ENCODE measurements at places on chromosomes 2 and 18. TPM values are rescaled to one million over a fixed set of nuclear protein-coding genes. Genes with fewer than 3 reads are reported as not detected.

- H3K27ac ChIP-seq = no peak overlapping the region
- H3K4me1 ChIP-seq = no peaks in the 10 kb centered on the region
- H3K4me3 ChIP-seq = no peak overlapping the region
- H3K27me3 ChIP-seq = no peaks in the 10 kb centered on the region
Measured at GRCh38 chr2:126635281-126635680, 20.7 kb upstream of the GYPC start.

GRCh38 chr18:43855376-43855775 lies 578.1 kb upstream of the SYT4 start:
- H3K27me3 ChIP-seq = no peaks in the 10 kb centered on the region
- H3K4me1 ChIP-seq = no peaks in the 10 kb centered on the region
- no peaks in the 10 kb centered on the region for H3K36me3 ChIP-seq
- H3K27ac ChIP-seq = no peak overlapping the region
- no peak for DNase-seq

DNA sequence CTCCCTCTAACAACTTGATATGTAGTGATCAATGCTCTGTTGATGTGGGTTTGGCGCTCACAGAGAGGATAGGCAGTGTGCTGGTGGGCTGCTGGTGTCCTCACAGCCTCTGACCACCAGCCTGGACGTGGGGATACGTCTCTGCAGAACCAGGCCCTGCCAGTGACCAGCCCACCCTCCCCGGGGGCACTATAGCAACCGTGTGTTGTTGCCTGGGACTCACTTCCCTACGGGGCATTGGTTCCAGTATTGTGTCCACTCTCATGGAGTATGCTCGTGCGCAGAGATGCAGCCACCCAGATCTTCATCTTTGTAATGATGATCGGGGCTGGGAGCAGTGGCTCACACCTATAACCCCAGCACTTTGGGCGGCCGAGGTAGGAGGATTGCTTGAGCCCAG lies 180.1 kb downstream of the LDLRAD4 start:
- no peaks in the 10 kb centered on the region for H3K27me3 ChIP-seq
- no peak overlapping the region for H3K4me3 ChIP-seq
- no peaks in the 10 kb centered on the region for H3K4me1 ChIP-seq
- no peak for DNase-seq
- no peaks in the 10 kb centered on the region for H3K36me3 ChIP-seq

DNA sequence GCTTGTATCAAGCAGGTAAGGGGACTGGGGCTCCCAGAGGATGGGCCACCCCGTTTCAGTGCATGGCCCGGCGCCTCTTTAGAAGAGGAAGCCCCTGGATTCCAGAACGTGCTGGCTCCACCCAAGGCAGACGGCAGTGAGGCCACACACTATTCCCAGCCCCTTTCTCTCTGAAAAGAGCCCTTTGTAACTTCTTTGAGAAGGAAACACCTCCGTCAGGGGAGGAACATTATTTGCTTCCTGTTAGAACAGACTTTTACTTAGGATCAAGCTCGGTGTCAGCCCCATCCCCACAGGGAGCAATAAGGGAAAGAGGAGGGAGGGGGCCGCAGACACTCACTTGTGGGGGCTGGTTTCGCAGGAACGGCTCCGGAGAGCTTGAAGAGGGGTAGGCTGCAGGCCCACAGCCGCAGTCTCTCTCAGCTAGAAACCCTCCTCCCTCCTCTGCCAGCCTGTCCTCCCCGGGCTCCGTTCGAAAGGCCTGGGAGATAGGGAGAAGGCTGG lies 49.6 kb upstream of the RMDN2 start:
- H3K27ac ChIP-seq = no peak overlapping the region
- H3K36me3 ChIP-seq = no peaks in the 10 kb centered on the region
- H3K27me3 ChIP-seq = no peaks in the 10 kb centered on the region
- H3K4me1 ChIP-seq = no peaks in the 10 kb centered on the region

DNA sequence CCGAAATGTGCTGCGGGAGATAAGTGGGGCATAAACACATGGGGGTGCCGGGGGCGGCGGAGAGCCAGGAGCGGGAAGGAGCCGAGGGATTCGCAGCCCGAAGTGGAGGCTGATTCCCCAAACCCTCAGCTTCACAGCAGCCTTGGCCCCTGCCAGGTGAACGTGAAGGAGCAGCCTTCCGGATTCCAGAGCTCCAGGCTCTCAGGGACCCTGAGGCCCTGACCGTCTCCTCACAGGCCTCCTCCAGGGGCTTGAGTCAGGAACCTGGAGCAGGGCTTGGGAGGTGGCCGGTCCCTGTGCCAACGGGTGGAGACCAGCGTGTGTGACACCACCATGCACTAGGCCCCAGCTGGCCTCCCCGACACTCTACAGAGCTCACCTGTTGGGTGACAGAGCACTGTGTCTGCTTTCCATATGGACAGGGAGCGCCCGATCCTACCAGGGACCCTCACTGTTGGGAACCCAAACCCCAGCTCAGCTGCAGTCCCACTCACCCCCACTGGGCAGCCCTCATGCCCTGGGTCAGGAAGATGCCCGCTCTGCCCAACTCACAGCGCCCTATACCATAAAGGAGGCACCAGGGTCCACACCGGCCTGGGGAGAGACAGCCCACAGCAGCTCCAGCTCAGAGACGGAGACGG lies 117.6 kb upstream of the OTOS start:
- H3K4me3 ChIP-seq = no peak overlapping the region
- no peak overlapping the region for H3K27ac ChIP-seq
- H3K4me1 ChIP-seq = no peaks in the 10 kb centered on the region
- no peaks in the 10 kb centered on the region for H3K27me3 ChIP-seq
- H3K36me3 ChIP-seq = no peaks in the 10 kb centered on the region

DNA sequence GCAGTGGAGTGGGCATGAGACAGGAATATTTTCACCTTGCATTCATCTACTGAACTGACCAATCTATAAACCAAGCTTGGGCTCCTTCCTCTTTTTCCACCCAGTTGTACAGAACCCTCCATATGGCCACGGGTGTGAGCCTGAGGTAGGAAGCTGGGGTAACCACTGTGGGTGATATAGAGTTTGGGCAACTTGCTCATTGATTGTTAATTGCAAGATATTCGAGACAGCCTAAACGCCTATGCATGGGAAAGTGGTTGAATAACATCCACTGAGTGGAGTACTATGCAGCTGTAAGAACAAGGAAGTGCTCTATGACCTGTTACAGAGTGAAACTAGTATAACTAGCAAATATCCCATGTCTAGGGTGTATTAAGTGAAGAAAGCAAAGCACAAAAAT lies 7.3 kb upstream of the VAPA start:
- H3K27ac ChIP-seq = no peak overlapping the region
- no peak overlapping the region for H3K4me3 ChIP-seq
- no peaks in the 10 kb centered on the region for H3K4me1 ChIP-seq

- no peaks in the 10 kb centered on the region for H3K4me1 ChIP-seq
- no peak for DNase-seq
- H3K4me3 ChIP-seq = no peak overlapping the region
- no peaks in the 10 kb centered on the region for H3K27me3 ChIP-seq
- H3K36me3 ChIP-seq = no peaks in the 10 kb centered on the region
- no peak overlapping the region for H3K27ac ChIP-seq
Measured at GRCh38 chr2:226887940-226888339, 52.1 kb downstream of the RHBDD1 start.

DNA sequence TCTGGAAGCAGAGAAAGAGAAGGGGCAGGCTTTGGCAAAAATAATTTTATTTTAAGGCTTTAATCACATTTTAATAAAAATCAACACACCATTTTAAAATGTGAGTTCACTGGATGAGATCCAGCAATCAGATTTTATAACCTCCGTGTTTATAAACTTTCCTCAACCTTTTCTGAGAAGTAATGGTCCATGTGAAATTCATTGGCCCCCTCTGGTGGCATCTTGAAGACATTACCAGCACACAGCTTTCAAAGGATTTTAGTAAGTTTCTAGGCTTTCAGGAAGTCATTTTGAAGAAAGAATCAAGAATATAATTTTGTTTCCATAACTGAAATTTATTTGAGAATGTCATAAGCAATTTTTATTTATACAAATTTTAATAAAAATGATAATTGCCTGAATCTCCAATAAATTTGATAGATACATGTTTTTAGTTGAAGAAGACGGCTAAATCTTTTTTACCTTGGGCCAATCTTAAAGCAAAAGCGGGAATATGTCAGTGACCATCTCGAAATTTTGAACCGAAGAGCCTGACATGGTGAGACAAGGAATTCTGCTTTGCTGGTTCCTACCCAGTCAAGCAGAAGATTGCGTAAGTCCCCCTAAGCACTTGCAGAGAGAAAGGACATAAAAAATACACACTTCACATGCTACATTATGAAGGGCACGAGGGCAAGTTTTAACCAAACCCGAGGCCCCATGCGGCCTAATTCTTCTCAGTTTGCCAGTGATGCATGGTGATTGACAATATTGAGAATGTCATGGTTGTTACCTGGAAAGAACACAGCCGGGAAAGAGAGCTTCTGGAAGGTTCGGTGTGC lies 128.4 kb upstream of the CBLN2 start:
- no peak overlapping the region for H3K27ac ChIP-seq
- H3K4me1 ChIP-seq = no peaks in the 10 kb centered on the region
- no peaks in the 10 kb centered on the region for H3K27me3 ChIP-seq

DNA sequence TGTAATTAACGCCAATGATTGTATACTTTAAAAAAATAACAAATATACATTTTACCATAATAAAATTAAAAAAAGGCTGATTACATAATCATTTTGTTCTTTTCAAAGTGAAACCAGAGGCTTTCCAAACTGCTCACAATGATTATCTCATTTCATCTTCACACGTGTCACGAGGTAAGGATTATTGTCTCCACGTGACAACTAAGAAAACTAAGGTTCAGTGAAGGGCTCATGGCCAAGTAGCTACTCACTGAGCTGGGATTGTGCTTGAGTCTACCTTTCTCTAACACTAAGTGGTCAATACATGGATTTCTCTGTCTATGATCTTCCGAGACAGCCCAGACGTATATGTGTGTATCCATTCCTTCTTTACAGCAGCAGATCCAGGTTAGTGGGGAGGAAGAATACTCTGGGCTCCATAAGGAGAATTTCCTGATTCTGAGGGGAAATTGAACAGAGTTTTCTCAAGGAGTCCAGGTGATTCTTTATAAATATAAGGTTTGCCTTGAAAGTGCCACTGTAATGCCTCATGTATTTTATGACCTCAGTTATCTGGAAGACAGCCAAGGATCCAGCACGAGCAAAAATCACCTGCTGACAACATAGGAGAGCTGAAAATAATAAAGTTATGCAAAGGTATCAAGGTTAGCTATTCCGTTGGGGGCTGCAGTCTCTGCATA lies 25.6 kb upstream of the ACSL3 start:
- DNase-seq = peak; percentile 30
- H3K36me3 ChIP-seq = no peaks in the 10 kb centered on the region
- H3K4me3 ChIP-seq = no peak overlapping the region
- no peaks in the 10 kb centered on the region for H3K27me3 ChIP-seq

- H3K27me3 ChIP-seq = no peaks in the 10 kb centered on the region
- peaks cover 11% of the 10 kb centered on the region for H3K4me1 ChIP-seq
- peak overlapping the region; percentile 99 for H3K4me3 ChIP-seq
- peak; percentile 68 for DNase-seq
Measured at GRCh38 chr2:96870626-96871255, 861 bp upstream of the SEMA4C start.

- no peaks in the 10 kb centered on the region for H3K36me3 ChIP-seq
- no peaks in the 10 kb centered on the region for H3K27me3 ChIP-seq
- no peak for DNase-seq
- H3K27ac ChIP-seq = no peak overlapping the region
Measured at GRCh38 chr2:28068088-28068487, 177.6 kb downstream of the BABAM2 start.

Gene CCBE1
- 1.8 TPM for total RNA-seq

DNA sequence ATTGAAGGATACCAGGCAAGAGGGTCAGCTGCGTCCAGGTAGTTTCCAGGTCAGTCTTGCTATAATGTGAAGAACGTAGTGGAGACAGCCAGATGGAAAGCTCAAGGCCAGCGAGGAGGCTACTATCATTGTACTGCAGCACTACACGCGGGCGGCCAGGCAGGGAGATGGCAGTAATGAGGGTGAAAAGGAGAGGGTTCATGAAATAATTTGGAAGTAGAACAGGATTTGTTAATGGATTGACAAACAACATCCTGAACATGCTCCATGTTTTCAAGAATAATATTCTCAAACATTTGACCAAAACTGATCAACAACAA lies 17.1 kb downstream of the SPIRE1 start:
- DNase-seq = no peak
- no peaks in the 10 kb centered on the region for H3K4me1 ChIP-seq
- no peak overlapping the region for H3K27ac ChIP-seq
- H3K27me3 ChIP-seq = no peaks in the 10 kb centered on the region
- H3K36me3 ChIP-seq = no peaks in the 10 kb centered on the region

GRCh38 chr2:142061733-142062132 lies 69.1 kb downstream of the LRP1B start:
- H3K27me3 ChIP-seq = no peaks in the 10 kb centered on the region
- no peaks in the 10 kb centered on the region for H3K36me3 ChIP-seq
- no peak for DNase-seq

Gene ABCB11
- 1.2 TPM for total RNA-seq

- DNase-seq = no peak
- H3K36me3 ChIP-seq = no peaks in the 10 kb centered on the region
- peaks cover 4% of the 10 kb centered on the region for H3K27me3 ChIP-seq
Measured at GRCh38 chr2:66447677-66448076, 12.8 kb downstream of the MEIS1 start.

Gene CYP1B1
- 19.4 TPM for total RNA-seq

GRCh38 chr18:10457767-10458166 lies 3.3 kb downstream of the APCDD1 start:
- DNase-seq = no peak
- peaks cover 2% of the 10 kb centered on the region for H3K4me1 ChIP-seq
- no peaks in the 10 kb centered on the region for H3K27me3 ChIP-seq
